ENCODE measurements at places on chromosomes 7 and 10. TPM values are rescaled to one million over a fixed set of nuclear protein-coding genes. Genes with fewer than 3 reads are reported as not detected.

AKR1C2 gene
- 0.26 TPM for total RNA-seq

DNA sequence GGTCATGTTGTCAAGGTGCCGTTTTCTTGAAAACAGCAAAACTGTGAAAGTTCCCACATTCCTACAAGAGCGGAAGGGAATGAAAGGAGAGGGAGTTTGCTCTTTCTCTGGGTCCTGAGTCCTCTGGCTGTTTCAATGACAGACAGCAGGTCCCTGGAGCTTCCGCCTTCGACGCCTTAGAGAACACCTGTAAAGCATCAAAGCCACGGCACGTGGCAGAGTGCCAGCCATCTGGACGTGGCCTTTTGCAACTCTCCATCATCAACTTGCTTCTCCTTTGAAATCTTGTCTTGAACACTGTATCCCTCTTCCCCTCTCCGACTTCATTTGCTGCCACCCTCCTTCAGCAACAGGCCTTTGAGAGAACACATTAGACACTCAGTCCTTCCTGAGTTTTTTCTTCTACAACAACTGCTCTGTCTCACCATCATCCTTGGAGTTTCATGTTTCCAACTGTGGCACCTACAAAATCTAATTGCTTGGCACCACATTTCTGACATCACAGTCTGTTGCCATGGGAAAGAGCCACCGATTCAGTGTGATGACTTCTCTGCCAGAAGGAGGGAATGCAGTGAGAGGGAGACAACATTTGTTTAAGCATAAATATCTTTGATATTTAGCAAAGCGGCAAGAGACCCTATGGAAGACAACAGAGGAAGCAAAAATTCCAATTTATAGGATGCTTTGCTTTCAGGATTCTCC, 204.9 kb upstream of the PTER start:
- H3K27me3 ChIP-seq, result no peaks in the 10 kb centered on the region
- H3K36me3 ChIP-seq, result no peaks in the 10 kb centered on the region
- no peak for DNase-seq
- no peak overlapping the region for H3K27ac ChIP-seq

DNA sequence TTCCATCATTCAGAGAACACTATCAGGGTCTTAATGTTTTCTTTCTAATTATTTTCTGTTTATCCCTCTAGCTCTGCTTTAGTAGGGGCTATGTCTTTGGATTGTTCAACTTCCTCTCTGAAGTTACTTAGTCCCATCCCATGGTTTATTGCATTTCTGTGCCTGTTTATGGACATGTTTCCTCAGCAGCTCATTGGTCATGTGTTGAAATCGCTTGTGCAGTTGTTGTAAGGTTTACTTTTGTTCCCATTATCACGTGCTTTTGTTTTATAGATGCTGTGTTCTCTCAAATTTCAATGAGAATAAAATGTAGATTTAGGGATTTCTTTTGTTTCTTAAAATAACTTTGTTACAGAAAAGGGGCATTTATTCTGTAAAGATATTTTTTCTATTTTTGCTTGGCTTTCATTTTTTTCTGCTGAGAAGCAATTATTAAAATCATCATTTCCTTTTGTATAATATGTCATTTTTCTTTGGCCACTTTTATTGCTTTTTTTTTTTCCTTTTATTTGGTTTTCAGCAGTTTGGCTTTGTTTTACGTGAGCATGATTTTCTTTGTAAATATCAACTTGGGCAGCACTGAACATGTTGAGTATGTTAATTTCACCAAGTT, 110.9 kb downstream of the CCDC7 start:
- DNase-seq, result no peak
- H3K27me3 ChIP-seq, result no peaks in the 10 kb centered on the region
- no peak overlapping the region for H3K4me3 ChIP-seq
- peaks cover 23% of the 10 kb centered on the region for H3K36me3 ChIP-seq
- no peaks in the 10 kb centered on the region for H3K4me1 ChIP-seq

PCDH15 gene
- 0.12 TPM for total RNA-seq

SH2D4B gene
- not detected for total RNA-seq

- no peak overlapping the region for H3K4me3 ChIP-seq
- H3K4me1 ChIP-seq, result peaks cover 9% of the 10 kb centered on the region
- DNase-seq, result no peak
- no peaks in the 10 kb centered on the region for H3K36me3 ChIP-seq
Observed at GRCh38 chr10:85316276-85316675, 987.9 kb downstream of the CCSER2 start.

DNA sequence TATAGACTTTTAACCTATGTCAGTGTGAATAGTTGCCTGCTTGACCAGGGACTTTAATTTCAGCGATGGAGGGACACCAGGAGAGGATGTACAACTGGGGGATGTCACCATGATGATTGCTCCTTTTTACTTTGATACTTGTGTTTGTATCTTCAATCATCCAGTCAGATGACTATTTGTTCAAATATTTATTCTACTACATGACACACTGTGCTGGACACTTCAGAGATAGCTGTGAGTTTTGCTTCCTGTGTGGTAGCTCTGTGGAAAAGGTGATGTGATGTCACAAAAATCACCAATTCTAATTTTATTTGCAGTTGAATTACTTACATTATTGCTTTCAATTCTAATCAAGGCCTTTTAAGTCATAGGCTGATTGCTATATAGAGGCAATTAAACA, 62.7 kb upstream of the CREB5 start:
- no peak for DNase-seq
- H3K27me3 ChIP-seq, result no peaks in the 10 kb centered on the region
- H3K4me3 ChIP-seq, result no peak overlapping the region
- H3K4me1 ChIP-seq, result peaks cover 39% of the 10 kb centered on the region
- no peak overlapping the region for H3K27ac ChIP-seq

- H3K4me1 ChIP-seq, result peaks cover 12% of the 10 kb centered on the region
- H3K27me3 ChIP-seq, result no peaks in the 10 kb centered on the region
- H3K4me3 ChIP-seq, result no peak overlapping the region
- H3K36me3 ChIP-seq, result peaks cover 2% of the 10 kb centered on the region
Observed at GRCh38 chr7:36088553-36088952, 64.5 kb upstream of the EEPD1 start.

- H3K27me3 ChIP-seq, result peaks cover 11% of the 10 kb centered on the region
- H3K36me3 ChIP-seq, result peaks cover 2% of the 10 kb centered on the region
- H3K27ac ChIP-seq, result no peak overlapping the region
- no peak for DNase-seq
Observed at GRCh38 chr10:117647306-117647705, 104.8 kb downstream of the EMX2 start.

DNA sequence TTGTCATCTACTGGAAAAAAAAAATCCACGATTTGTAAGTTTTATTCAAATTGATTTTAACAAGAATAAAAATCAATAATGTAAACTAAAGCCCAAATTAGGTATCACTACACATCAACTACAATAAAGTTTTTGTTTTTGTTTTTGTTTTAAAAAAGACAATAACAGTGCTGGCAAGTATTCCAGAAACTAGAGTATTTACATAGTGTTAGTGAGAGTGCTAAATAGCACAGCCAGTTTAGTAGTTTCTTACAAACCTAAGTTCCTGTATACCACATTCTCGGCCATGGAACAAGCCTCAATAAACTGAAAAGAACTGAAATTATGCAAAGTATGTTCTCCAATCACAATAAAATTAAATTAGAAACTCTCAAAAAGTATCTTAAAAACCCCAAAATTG, 8.1 kb downstream of the ARHGAP12 start:
- H3K36me3 ChIP-seq, result no peaks in the 10 kb centered on the region
- DNase-seq, result no peak
- H3K27me3 ChIP-seq, result no peaks in the 10 kb centered on the region
- H3K4me1 ChIP-seq, result peaks cover 10% of the 10 kb centered on the region

- H3K36me3 ChIP-seq, result no peaks in the 10 kb centered on the region
- no peak within 1 kb of the TSS for H3K27ac ChIP-seq
- peaks cover 50% of the 10 kb centered on the region for H3K27me3 ChIP-seq
- peak within 1 kb of the TSS; percentile 71 for H3K4me3 ChIP-seq
- peaks cover 14% of the 10 kb centered on the region for H3K4me1 ChIP-seq
- DNase-seq, result no peak
Observed at GRCh38 chr7:128361411-128362379, at the start of gene PRRT4. PRRT4 (minus strand) TSS chr7:128361690.

HOXA2 gene
- total RNA-seq, result 8.3 TPM

- H3K36me3 ChIP-seq, result peaks cover 2% of the 10 kb centered on the region
- H3K27ac ChIP-seq, result no peak overlapping the region
- H3K27me3 ChIP-seq, result no peaks in the 10 kb centered on the region
- no peak for DNase-seq
- no peak overlapping the region for H3K4me3 ChIP-seq
Observed at GRCh38 chr10:109202111-109202510, 721.2 kb downstream of the XPNPEP1 start.

DNA sequence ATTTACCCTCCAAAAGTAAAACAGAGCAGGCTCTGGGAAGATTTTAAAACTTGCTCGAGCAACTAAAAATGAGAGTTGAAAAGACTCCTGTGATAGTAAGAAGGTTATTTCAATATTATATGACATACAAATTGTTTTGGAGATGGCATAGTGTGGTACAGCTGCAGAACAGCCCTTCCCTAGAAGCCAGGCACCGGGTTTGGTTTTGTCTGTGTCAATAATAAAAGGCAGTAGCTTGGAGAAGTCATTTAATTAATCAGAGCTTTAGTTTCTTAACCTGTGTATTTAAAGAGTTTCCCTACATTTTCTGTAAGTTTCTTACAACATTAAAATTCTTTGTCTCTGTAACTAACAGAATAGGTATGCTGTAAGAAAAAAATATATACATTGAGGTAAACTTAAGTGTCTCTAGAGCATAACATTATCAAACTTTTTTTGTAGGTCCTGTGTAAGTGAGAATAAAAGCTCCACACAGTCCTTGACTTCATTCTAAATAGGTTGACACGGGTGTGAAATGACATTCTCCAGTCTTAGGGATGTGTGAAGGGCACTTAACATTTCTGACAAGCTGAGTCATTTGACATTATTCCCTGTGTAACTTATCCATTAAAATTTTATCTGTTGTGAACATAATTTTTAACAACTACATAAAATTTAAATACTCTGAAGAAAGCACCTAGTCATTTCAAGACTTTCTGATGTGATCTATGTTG, 425.0 kb upstream of the ETV1 start:
- H3K27me3 ChIP-seq, result no peaks in the 10 kb centered on the region
- no peak for DNase-seq
- H3K4me1 ChIP-seq, result no peaks in the 10 kb centered on the region
- no peak overlapping the region for H3K27ac ChIP-seq
- no peaks in the 10 kb centered on the region for H3K36me3 ChIP-seq
- H3K4me3 ChIP-seq, result no peak overlapping the region

DNA sequence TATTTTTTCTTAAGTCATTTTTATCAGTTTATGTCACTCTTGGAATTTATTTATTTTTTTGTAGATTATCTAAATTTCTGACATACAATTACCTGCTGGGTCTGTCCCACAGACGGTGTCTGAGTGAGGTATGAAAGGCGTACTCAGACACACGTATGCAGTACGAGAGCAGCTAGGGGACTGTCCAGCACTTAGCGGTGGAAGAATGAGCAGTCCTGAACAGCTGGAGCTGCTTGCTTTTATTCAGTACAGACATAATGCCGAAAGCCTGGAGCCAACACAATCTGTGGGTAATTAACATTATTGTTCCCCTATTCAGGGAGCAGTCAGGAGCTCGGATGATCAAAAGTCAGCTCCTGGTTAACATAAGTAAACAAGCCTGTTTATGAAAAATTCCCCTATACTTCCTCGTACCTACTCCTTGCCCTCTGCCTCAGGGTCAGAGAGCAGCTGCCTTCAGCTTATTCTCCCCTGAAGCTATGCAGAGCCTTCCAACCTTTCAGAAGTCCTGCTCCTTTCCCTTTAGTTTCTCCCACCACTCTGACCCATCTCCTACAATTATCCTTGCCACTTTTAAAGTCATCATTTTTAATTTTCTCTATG, 488.0 kb upstream of the POM121L12 start:
- H3K4me1 ChIP-seq, result no peaks in the 10 kb centered on the region
- DNase-seq, result no peak
- no peaks in the 10 kb centered on the region for H3K36me3 ChIP-seq
- peaks cover 2% of the 10 kb centered on the region for H3K27me3 ChIP-seq
- H3K27ac ChIP-seq, result no peak overlapping the region
